ENCODE measurements at places on chromosomes 11 and 22.
A peak's percentile ranks its signal among the peaks of the same experiment; 100 is the strongest.

DNA sequence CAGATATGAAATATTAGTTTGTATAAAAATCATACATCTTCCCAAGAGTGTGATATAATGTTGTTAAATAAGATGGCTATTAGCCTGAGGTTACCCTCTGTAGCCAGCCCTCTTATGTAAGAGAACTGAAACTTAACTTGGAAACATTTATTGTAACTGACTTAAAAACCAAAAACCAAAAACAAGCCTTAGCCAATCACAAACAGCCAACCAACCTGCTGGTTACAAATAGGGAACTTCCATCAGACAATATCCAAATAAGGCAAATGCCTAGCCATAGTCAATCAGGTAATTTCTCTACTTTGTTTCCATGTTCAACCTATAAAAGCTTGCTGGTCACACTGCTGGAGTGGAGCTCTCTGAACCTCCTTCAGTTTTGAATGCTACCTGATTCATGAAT, 14.1 kb downstream of the KBTBD3 start:
- no peak for DNase-seq

GRCh38 chr11:9755561-9756185, 91.8 kb downstream of the SWAP70 start:
- peak; percentile 97 for DNase-seq

- DNase-seq: peak; percentile 32
Observed at GRCh38 chr11:71300187-71300586, 47.8 kb upstream of the SHANK2 start.

- DNase-seq: peak; percentile 30
Observed at GRCh38 chr11:114040706-114041211, 18.8 kb upstream of the ZBTB16 start.

DNA sequence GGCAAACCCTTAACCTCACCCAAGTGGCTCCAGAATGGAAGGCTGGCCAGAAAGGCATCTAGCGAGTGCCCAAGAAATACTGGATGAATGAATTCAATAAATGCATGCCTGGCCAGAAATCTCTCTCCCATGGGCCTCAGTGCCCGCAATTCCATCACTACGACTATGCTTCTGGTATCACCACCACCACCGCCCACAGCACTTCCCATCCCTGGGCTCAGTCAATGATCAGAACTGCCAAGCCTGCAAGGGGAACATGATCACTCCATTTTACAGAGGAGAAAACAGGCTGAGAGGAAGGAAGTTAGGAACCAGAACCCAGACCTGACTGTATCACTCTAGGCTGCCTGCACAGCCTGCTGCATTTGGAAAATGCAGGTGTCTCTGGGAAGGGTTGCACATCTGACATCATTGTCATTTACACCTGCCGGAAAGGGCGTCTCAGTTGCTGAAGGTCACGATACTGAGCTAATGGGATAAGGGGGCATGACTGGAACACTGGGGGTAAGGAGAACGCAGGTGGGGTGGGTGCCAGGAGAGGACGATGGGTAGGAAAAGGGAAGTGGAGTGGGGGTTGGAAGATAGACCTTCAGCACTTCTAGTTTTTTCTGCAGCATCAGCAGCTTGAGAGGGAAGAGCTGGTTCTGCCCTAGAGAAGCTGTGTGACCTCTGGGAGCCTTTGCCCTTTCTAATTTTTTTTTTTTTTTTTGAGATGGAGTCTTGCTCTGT, 3.2 kb downstream of the GPR152 start:
- DNase-seq: no peak

GRCh38 chr11:14413307-14414069, 54.5 kb upstream of the RRAS2 start:
- DNase-seq: peak; percentile 78

DNA sequence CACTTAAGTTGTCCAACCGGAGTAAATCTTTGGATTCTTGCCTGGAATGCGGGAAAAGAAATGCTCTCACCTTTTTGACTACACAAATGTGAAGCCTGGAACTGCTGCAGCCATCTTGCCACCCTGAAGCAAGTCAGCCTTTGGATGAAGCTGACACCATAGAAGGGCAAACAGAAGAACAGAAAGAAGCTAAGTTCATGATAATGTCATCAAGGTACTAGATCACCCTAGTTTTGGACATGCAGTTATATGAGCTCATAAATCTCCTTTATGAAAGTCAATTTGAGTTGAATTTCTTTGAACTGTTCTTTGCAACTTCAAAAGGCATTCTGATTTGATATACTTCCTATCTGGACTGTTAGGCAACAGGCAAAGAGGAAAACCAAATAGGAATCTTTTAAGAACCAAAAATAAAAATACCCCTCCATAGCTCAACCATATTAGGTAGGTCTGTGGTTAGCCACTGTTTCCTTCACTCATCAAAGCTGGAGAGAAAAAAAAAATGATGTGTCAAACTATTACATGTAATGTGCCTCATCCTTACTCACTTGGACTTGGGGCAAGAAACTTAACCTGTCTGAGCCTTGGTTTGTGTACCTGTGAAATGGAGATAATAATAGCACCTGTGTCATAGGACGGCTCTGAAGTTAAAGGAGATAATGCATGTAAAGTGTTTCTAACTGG, 91.9 kb downstream of the WT1 start:
- DNase-seq: no peak

GRCh38 chr11:35558513-35558912, 33.1 kb upstream of the PAMR1 start:
- peak; percentile 68 for DNase-seq

DNA sequence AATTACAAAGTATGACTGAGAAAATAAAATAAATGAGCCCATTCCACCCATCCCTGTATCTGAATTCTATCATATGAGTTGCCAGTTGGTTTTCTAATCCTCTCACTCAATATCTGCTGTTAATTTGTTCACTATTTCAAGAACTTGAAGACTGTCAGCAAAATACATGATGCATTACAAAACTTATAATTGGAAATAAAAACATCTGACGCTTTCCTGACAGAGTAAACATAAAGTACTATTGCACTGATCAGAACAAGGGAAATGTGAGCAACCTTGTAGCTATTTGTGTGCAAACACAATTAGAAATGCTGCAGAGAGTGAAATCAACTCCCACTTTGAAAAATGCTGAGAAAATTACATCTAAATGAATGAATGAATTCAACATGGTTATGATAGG, 97.1 kb downstream of the MPPED2 start:
- DNase-seq: no peak

- peak; percentile 25 for DNase-seq
Observed at GRCh38 chr11:44421090-44421675, 111.2 kb upstream of the ALX4 start.

DNA sequence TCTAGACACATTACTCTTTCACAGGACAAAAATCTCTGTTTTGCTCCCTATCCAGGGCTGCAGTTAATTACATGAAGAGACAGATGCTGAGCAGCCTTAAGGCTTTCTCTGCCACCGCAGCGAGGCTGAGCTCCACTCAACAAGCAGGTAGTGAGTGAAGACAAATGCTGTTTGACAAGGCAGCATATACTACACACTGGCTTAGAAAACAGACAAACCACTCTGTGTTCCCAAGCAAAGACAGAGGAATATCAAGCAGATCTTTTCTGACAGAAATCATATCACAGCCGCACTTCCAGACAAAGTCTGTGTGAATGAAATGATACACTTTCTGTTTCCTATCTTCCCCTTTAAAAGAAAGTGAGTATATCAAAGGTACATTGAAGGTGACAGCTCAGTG, 368.1 kb downstream of the DCDC1 start:
- no peak for DNase-seq

DNA sequence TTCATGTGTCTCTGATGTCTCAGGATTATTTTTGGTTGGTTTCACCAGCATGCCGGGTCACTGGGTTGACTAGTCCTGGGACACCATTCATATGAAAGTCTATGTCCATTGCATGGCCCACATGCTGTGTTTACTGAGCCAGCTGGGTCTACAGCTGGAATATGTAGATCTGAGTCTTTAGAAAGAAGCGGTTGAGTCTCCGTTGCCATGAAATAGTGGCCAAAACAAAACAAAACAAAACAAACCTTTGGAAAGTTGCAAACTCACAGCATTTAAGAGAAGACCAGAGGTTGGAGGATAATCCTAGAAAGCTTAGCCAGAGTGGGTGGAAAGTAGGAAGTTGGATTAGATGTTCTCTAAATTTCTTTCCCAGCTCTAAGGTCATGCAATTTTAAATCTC, 191.8 kb upstream of the NTM start:
- DNase-seq: no peak

GRCh38 chr11:33945481-33946268, 53.8 kb upstream of the LMO2 start:
- DNase-seq: no peak

- no peak for DNase-seq
Observed at GRCh38 chr11:102302241-102302640, 15.0 kb upstream of the BIRC3 start.

DNA sequence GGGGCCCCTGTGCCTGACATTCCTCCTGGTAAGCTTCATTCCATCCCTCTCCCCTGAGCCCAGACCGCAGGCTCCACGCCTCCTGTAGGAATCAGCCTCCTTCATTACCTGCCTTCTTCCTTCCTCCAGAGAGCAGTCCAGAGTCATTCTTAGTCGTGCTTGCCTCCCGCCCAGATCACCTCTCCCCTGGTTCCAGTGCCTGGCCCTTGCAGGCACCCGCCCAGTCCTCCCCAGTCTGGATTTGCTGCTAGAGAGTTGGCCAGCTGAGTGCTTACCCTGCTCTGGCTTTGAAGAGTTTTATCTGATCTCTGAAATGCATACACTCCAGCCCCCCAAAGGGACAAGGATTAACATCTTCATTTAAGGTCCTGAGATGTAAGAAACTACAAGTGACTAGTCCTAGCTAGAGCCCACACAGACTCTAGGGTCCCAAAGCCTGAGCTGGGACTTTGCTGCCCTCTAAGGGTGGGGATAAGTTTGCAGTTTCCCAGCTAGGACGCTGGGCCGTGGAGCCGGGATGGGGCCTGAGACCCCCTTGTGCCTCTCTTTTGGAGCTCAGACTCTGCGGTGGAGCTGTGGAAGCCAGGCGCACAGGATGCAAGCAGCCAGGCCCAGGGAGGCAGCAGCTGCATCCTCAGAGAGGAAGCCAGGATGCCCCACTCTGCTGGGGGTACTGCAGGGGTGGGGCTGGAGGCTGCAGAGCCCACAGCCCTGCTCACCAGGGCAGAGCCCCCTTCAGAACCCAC, 1.6 kb downstream of the NR1H3 start:
- DNase-seq: peak; percentile 46

DNA sequence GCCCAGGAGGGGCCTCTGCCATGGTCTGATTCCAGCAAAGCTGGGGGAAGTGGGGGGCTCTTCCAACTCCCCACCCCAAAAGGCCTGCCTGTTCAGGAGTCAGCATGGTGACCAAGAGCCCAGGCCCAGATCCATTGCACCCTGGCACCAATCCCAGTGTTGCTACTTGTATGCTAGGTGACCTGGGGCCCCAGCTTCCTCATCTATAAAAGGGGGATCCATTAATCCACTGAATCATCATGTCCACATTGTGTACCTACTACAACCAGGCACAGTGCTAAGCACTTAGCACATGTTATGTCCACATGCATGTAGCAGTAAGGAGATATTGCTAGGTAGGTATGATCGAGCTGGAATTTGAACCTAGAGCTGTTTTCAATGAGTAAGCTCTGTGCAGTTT, 2.0 kb downstream of the SYT12 start:
- DNase-seq: no peak

- peak; percentile 89 for DNase-seq
Observed at GRCh38 chr22:46054091-46055073, 77.4 kb upstream of the WNT7B start.

- DNase-seq: peak; percentile 38
Observed at GRCh38 chr11:113667801-113668200, 38.3 kb downstream of the TMPRSS5 start.

DNA sequence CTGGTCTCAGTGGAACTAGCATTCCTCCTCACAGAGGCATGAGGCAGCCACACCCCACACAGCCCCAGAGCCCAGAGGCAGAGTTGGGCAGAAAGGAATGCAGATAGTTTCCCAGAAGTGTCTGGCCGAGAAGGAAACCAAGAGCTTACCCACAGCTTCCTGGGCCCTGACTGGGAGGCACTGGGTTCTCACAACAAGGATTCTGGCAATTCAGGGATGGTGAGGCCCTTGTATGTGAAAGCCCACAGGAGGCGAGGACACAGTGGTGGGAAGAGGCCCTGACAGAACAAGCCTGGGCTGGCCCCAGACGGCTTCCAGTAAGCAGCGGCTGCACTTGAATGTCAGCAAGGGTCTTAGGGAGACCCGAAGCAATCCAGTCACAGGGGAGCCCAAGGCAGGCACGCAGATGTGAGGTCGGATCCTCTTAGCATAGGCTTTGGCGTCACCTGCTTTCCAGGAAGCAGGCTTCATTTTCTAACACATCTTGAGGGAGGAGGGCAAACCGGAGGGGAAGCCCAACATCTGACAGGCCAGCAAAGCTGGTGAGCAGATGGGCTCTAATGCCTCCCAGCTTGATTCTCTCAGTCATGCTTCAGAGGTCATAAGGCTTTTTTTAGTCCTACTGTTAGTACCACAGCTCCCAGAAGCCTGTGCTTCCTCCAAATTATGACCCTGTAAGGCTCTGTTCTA, 78.3 kb upstream of the AKIP1 start:
- peak; percentile 94 for DNase-seq

DNA sequence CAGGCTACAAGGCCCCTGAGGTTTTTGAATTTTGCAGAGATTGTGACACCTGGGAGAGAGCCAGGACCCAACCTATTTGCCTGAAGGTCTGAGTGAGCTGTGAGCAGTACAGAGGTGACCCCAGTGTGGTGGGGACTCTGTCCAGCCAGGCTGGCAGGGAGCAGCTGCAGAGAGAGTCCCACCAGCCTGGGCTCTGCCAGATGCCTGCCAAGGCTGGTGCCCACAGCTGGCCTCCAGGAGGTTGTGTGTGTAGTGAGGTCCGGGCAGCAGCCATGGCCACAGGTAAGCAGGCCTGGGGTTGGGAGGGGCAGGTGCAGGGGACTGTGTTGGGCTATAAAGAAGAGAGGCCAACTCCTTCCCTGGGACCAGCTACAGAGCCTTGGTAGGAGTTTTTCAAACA, 144.8 kb downstream of the CRYBB2 start:
- DNase-seq: no peak

DNA sequence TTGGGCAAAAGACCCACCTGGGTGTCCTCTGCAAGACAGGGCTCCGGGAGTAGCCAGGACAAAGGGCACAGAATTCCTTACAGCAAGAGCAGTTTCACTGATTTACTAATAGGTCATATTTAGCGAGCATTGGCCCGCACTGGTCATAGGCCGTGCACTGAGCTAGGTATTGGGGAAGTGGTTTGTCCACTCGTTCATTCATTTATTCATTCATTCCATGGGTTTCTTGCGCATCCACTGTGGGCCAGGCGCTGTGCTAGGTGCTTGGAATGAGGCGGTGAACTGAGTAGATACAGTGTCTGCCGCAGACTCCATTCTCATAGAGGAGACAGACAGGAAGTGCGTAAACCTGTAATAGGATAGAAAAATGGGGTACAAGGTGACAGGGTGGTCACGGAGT, 13.2 kb upstream of the LINC01488 start:
- DNase-seq: no peak

GRCh38 chr11:122253589-122254231, 137.7 kb upstream of the BLID start:
- peak; percentile 20 for DNase-seq

Data from EH (cell line).